HT1080 (cell line): ENCODE measurements at places on chromosomes 2 and 18.

DNA sequence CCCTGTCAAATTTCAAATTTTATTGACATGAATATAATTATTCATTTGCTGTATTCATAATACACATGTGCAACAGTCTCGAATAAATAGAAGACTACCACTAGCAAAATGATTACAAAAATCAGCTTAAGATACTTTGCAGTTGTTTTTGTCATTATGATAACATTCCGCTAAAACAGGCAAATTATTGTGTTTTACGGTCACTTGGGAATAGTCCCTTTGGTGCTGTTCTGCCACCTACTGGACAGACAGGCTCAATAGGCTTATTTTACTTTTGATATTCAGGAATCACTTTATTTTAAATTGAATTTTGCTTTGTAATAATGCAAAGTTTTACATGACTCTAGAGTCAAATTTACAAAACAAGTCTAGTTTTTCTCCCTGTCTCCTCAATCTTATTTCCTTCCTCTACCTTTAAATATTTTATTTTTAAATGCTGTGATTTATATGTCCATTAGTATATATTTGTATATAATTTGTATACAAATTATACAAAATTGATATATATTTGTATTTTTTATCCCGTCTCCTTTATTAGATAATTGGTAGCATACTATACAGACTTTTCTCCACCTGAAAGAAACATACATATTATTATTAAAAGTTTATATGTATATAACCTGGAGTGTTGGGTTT lies 456.3 kb downstream of the DLGAP1 start:
- DNase-seq = no peak

DNA sequence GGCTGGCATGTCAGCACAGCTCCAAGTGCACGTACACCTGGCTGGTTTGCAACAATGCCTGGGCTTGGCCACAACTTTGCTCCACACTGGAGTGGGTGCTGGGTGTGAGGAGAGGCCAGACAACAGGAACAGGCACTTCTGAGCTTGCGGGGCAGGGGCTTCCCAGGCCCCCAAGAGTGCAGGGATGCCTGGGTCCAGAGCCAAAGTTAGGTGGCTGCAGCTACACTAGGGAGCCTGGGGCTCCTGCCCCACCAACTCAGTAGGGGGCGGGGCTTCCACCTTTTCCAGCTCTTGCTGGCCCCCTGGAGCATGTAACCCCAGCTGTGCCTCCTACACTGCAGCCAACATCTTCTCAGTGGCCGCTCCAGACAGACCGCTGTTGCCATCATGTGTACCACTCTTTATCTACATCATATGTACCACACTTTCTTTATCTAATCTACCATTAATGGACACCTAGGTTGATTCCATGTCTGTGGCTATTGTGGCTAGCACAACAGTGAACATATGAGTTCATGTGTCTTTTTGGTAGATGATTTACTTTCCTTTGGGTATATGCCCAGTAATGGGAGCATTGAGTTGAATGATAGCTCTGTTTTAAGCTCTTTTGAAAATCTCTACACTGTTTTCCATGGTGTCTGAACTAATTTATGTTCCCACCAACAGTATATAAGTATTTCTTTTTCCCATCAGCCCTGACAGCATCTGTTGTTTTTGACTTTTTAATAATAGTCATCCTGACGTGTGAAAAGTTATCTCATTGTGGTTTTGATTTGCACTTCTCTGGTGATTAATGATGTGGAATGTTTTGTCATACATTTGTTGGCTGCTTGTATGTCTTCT lies 87.9 kb downstream of the ZNF804A start:
- DNase-seq = peak; percentile 7

DNA sequence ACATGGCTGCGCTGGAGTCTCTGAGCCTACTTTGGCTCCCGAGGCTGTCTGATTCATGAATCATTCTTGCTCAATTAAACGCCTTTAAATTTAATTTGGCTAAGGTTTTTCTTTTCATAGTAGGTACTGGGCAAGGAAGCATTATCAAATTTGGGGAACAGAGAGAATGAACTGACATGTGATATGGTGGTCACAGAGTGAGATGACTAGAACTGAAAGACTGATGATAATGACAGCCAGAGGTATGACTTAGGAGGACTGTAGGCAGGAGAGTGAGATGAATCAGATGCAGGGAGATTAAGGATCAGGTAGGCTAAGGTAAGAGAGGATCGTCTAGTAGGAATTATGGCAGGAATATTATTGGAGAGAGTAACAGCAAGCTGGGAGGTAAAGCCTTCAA lies 40.9 kb upstream of the ST8SIA3 start:
- DNase-seq = no peak

- no peak for DNase-seq
Measured at GRCh38 chr2:55946793-55947192, 23.2 kb upstream of the EFEMP1 start.
